ENCODE measurements at places on chromosomes 1 and 21.
A peak's percentile ranks its signal among the peaks of the same experiment; 100 is the strongest.

GRCh38 chr1:231315887-231316286 is 21.8 kb downstream of the EXOC8 start:
- peak; percentile 65 for DNase-seq

GRCh38 chr1:20474333-20474975 is 11.6 kb downstream of the CAMK2N1 start:
- DNase-seq = no peak

GRCh38 chr1:95223110-95223509 is 10.9 kb upstream of the RWDD3 start:
- DNase-seq = peak; percentile 27

- DNase-seq = no peak
These were observed 142.8 kb upstream of the VAMP3 start for GRCh38 chr1:7628273-7628672.

DNA sequence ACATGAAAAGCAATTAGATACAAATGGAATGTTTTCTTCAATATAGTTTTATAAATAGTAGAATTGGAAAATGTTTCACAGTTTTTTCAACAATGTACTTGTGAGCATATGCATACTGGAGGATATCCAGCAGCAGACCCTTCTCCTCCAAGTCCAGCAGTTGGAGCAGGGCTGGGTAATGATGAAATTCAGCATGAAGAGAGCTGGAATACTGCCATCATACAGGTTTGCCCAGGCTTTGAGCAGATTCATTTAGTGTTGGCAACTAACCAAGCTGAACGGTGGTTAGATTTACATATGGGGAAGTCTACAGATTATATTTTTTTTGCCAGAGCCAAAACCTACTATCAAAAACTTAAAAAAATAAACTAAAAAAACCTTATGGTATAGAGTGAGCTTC is 38.3 kb downstream of the WDR3 start:
- DNase-seq = no peak

- peak; percentile 60 for DNase-seq
These were observed 136.1 kb upstream of the IRF2BP2 start for GRCh38 chr1:234745844-234746797.

GRCh38 chr1:156128654-156129597 is 14.4 kb downstream of the LMNA start:
- no peak for DNase-seq

GRCh38 chr1:116775116-116775752 is 21.0 kb downstream of the CD2 start:
- DNase-seq = no peak

- DNase-seq = peak; percentile 85
These were observed 57.4 kb upstream of the ACOT11 start for GRCh38 chr1:54490361-54491248.

- DNase-seq = no peak
These were observed 29.8 kb upstream of the RCOR3 start for GRCh38 chr1:211229365-211229759.

GRCh38 chr1:226702318-226702956 is 36.6 kb downstream of the ITPKB start:
- no peak for DNase-seq

DNA sequence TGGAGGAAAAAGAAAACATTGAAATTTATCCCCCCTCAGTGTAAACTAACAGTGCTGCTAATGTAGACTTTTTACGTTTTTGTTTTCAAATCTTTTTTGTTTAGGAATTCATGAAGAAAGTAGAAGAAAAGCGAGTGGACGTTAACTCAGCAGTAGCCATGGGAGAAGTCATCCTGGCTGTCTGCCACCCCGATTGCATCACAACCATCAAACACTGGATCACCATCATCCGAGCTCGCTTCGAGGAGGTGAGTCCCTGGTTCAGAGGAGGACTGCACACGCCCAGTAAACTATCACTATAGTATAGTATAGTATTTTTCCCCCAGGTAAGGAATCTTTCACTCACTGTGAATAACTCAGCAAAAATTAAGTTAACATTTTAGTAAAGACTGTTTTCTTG is 37.8 kb upstream of the BMP8A start:
- DNase-seq = no peak

GRCh38 chr21:28068455-28069358 is 924.0 kb downstream of the LTN1 start:
- peak; percentile 23 for DNase-seq

- DNase-seq = no peak
These were observed 1.9 kb downstream of the PDZK1IP1 start for GRCh38 chr1:47187926-47188250.

DNA sequence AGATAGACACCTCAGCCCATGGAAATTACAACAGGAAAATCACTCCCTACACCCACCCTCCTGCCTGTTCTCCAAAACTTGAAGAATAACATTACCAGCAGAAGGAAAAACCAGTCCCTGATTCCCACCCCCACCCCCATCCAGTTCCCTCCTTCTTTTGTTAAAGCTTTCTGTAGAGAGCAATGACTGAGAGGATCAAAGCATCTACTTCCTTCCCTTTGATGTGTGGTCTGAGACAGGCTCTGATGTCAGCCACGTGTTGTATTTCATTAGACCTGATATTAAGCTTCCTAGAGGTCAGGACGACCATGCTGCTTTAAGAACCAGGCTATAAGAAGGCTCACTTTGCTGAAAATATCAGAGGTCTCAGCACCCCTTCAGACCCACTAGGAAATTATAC is 73.9 kb upstream of the HAO2 start:
- peak; percentile 28 for DNase-seq

DNA sequence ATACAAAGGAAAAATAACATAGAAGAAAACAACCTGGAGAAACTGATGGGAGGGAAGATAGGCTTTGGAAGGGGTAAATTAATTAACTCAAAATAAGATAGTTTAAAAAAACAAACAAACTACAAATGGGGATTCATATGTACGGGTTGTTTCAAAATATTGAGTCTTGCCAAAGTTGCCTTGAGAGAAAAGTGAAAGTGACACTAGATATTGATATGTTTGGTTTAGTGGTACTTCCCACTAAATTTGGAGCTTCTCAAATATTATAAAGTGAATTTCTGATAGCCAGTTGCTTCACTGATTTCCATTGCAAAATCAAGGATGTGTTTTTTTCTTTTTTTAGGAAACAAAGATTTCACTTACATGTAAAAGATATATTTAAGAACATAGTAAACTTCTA is 149.5 kb upstream of the RUNX1 start:
- DNase-seq = no peak

GRCh38 chr1:179129702-179130473 is 48.0 kb downstream of the TOR3A start:
- no peak for DNase-seq

GRCh38 chr1:235495551-235495950 is 8.7 kb downstream of the B3GALNT2 start:
- no peak for DNase-seq

DNA sequence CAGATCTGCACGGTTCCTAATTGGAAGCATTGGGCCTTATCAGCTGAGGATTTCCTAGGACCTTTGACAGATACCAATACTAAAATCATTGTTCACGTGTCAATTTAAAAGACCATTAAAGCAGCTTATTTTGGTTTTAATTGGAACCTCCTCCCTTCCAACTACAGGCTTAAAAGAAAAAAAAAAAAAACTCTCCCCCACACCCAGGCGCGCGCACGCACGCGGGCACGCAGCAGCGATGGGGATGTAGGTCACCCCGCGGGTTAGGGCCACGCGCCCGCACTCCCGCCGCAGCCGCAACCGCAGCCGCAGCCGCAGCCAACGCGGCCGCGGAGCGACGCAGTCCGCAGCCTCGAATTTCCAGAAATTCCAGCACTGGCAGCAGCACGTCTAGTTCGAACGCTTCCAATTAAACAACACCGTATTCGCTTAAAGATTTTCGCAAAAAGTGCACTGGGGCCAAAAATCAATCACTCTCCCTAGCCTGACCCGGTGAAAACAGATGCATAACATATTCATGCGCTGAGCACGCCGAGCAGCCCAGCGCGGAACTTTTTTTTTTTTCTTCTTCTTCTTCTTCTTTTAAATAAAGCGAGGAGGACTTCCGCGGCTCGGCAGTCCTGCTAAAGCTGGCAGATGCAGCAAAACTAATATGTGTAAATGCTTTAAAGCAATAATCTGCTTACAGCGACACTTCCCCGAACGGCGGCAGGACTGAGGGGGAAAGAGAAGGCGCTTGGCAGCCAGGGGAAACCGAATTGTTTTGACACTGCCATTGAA is 13.3 kb upstream of the BARHL2 start:
- DNase-seq = peak; percentile 72

DNA sequence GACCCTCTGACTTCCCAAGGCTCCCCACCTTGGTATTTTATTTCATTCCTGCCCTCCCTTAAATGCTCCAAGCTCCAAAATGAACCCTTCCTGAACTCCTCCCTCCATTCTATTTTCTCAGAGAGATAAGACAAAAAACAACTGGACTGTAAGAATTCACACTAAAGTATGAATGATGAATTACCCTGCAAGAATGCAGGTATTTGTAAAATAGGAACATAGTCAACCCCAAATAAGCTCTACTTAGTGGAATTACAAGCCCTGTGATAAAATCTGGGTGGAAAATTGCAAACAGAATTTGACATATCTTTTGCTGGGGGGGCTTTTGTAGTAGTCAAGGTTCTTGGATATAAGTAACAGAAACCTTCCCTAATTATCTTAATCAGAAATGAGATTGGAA is 67.8 kb upstream of the GJA8 start:
- DNase-seq = no peak

DNA sequence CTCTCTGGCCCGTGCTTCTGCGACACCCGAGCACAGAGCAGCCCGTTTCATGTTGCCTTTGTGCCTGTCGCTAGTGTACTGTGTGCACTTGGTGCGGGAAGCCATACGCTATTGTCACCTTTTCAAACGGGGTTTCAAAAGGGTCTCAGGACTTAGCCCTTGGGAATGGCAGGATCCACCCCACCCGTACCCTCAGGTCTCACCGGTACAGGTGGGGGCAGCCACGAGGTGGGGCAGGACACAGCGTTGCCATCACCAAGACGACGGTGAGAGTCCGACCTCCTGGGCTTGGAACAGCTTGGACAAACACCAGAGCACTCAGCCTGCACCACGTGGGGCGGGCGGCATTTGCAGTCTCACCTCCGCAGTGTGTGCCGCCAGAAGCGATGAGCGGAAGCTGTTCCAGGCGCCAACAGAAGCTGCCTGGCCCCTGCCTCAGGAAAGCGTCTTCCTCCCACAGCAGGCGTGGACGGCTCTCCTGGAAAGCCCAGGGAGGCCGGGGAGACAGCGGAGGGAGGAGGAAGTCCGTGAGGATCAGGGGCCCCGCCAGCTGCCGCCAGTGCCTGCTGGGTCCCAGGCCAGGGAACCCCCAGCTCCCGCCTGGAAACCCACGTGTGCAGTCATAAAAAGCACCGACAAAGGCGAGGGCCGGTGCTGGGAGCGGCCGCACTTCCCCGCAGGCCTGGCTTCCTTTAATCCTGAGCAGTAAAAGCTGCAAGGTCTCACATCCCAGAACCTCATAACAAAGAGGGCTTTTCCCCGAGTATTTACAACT is 131.3 kb upstream of the ARHGEF16 start:
- DNase-seq = peak; percentile 74

GRCh38 chr1:162150112-162150511 is 80.6 kb downstream of the NOS1AP start:
- no peak for DNase-seq

GRCh38 chr1:3054474-3054873 is 14.5 kb upstream of the PRDM16 start:
- DNase-seq = no peak

All from neural progenitor cell (in vitro differentiated cells).